ENCODE measurements at places on chromosomes 12 and 14.

- DNase-seq, result no peak
Measured at GRCh38 chr12:67504026-67504425, 144.5 kb upstream of the DYRK2 start.

DNA sequence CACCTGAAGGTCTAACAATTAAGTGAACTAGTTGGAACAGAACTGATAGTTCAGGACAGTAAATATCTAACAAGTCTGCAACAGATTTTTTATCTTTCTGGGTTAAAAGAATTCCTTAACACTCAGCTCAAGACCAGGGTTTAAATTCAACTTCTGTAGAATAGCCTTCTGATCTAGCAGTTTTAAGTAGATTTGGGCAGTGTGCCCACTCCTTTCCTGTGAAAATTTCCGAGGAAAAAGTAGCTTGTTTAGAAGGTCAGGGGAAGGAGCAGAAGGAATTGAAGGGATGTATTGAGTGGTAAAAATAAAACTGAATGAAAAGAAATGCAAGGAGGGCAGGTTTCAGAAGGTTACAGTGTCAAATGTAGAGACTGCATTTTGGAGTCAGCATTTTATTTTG, 45.8 kb downstream of the ATL1 start:
- DNase-seq, result no peak

DNA sequence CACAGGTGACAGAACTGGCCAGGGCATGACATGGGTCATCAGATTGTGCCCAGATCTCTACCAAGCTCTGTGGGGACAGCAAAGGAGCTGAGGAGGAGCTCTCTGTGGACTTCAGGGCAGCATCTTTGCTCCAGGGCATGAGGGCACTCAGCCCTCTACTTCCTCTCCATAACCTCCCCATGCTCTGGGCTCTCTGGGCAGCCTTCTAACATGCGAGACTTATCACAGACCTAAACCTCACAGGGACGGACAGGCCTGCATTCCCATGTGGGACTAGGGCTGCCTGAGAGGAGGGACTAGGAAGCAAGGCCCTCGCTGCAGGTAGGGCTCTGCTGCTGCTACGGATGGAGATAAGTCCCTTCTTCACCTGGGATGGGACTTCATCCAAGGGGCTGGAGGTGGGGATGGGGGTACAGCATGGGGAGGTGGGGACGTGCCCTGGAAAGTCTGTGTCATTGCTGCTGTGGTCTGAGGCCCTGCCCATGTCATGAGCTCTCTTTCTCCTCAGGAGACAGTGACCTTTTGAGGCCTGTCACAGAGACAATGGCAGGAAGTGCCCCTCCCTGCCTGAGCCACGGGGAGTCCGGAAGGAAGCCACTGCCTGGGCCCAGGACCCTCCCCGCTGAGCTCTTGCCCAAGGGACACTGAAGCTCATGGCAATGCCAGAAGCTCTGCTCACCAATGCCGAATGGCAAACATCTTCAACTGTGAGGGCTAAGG, 44.1 kb downstream of the PITPNM2 start:
- DNase-seq, result no peak

DNA sequence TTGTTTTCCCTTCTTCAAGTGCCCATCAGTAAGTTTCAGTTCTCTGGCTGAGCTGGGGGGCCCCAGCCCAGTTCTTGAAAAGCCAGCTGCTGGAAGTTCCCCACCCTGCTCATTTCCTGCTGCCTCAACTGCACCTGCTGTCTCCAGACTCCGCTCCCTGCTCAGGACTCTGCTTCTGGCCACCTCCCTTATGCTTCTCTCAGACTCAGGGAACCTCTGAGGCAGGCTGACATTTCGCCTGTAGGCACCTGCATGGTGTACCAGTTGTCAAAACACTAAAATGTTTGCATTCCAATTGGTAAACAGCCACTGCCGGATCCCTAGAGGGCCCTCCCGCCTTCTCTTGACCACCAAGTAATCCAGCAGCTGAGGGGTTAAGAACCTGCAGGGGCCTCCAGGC, 136.5 kb upstream of the VRK1 start:
- DNase-seq, result no peak

DNA sequence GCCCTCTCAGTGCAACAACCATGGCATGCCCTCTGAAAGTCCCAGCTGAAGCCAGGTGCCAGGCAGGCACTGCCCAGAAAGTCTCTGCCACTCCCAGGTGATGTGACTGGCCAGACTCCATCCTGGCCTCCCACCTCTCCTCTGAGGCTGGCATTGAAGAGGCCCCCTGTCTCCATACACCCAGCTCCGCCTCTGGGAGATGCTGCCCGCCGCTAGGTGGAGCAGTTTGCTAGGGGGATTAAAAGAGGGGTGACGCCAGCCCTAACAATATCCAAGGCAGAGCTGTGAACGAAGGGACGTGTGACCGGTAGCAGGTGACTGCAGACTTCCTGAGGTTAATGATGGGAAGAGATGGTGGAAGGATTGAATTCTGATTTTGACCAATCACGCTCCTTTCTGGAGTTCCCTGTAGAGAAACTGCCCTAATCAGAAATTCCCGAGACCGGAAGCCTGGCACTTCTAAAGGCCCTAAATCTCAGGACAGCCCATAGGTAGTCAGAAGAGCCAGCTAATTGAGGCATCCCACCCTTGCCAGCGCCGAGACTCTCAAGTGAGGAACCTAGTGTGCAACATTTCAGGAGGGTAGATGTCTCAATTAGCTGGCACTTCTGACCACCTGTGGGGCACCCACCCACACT, 8.3 kb upstream of the PLEK2 start:
- no peak for DNase-seq

- no peak for DNase-seq
Measured at GRCh38 chr12:122614839-122615238, 87.8 kb downstream of the KNTC1 start.

GRCh38 chr12:131218026-131218922, 264.6 kb downstream of the ADGRD1 start:
- DNase-seq, result no peak

DNA sequence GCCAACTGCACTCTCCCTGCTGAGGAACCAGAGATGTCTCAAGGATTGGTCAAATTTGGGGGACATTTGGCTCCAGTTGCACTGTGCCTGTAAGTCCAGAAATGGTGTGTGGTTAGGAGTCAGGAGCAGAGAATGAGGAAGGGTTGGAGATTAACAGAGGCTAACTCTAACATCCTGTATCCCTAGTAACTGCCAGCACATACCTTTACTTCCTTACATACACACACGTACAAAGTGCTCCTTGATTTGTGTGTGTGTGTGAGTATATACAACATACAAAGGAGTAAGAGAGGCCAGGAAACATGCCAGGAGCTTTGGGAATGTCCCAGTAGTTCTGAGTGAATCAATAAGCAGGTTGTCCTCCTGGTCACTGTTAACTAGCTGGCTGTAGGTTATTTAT, 39.8 kb upstream of the NRXN3 start:
- DNase-seq, result no peak

GRCh38 chr14:83842547-83842946, 1687.4 kb upstream of the FLRT2 start:
- no peak for DNase-seq

DNA sequence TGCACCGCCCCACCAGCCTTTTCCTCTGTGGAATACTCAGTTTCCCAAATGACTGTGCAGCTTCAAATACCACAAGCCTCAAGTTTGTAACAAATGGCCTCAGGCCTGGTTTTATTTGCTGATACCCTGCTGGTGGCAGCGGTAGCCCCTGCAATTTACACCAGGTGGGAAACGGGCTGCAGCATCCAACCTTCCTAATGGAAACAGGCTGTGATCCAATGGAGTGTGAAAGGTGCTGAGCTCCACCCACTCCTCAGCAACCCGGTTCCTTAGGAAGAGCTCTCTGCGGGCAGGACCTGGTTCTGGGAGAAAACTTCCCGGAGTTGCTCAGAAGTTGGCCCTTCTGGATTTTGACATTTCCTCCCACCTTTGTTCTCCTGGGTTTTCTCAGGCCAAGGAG, 41.7 kb upstream of the LTA4H start:
- DNase-seq, result no peak

- DNase-seq, result peak; percentile 54
Measured at GRCh38 chr12:26938701-26939062, 412 bp downstream of the FGFR1OP2 start.

DNA sequence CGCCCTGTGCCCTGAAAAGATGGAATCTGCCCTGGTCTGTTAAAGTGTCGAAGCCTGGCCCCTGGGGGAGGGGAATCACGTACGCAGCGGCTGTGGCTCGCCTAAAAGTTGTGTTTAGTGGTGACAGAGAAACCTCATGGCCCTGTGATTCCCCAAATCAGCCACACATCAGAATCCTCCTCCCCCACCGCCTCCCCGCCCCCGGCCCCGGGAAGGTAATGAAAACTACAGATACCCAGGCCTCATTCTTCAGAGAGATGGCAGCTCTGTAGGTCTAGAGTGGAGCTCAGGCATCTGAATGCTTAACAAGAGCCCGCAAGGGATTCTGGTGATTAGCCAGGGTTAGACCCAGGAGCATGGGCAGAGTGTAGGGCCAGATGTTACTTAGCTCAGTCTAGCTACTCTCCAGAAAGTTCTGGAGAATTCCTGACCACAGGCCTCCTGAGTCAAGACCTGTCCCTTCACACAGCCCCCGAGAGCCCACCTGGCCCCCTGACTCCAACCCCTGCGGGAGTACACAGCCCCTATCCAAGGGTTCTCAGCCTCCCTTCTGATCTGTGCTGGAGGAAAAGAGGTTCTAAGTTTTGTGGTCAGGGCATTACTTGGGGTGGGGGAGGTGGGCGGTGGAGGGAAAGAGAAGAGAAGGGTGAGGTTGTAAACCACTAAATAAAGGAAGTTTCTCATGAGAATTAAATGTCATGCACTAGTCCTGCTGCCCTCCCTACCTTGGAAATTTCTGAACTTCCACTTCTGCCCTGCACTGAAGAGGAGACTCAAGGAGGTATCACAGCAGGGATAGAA, 114.8 kb downstream of the PLXNC1 start:
- DNase-seq, result peak; percentile 48

DNA sequence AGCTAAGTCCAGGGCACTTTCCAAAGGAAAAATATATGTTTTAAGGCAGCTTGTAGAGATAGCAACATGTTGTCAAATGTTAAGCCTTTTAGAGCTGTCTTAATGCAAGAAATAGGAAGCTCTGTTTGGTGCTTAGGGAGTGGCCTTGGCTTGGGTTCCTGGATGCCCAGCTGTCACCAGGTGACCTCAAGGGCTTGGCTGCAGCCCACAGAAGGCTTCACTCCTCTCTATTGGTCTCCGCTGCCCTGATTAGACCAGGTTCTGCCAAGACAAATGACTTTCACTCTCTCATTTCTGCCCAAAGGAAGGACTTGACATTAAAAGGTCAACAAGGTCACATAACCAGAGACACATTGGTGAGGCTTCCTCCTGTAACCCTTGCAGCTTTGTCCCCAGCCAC, 76.8 kb downstream of the WSCD2 start:
- no peak for DNase-seq

DNA sequence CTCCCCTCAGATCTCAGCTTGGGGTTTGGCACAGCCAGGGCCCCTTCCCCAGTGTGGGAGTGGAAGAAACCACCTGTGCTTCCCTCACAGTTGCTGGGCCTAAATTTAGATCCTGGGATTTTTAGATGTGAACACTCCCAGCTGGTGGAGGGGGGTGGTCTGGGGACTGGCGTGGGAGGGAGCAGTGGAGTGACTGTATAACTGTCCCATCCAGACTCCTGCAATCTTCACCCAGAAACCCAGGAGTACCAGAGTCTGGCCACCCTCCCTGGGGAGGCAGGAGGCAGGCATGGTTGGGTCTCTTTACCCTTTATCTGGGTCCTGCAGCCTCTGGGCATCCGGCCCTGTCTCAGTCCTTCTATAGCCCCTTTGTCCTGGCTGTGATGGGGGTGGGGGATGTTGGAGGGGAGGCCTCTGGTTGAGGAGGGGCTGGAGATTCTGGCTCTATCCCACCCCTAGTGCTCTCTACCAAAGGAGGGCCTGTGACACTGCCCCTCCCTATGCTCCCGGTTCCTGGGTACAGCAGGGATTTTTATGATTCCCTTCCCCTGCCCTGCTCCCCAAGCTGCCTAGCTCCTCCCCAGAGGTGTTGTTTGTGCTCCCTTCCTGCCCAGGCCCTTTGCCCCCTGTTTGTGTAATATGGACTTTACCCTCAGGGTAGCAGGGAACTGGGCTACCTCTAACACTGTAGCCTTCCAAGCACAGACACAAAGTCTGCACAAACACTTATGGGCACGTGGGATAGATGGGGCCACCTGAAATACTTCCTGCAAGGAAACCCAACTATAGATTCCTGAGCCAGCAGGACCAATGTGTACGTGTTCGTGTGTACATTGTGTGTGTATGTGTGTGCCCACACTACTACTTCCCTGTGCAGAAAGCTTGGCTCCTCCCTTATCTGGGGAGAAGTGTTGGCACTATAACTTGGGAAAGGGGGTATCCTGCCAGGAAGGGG, 1.7 kb downstream of the ERBB3 start:
- DNase-seq, result no peak

DNA sequence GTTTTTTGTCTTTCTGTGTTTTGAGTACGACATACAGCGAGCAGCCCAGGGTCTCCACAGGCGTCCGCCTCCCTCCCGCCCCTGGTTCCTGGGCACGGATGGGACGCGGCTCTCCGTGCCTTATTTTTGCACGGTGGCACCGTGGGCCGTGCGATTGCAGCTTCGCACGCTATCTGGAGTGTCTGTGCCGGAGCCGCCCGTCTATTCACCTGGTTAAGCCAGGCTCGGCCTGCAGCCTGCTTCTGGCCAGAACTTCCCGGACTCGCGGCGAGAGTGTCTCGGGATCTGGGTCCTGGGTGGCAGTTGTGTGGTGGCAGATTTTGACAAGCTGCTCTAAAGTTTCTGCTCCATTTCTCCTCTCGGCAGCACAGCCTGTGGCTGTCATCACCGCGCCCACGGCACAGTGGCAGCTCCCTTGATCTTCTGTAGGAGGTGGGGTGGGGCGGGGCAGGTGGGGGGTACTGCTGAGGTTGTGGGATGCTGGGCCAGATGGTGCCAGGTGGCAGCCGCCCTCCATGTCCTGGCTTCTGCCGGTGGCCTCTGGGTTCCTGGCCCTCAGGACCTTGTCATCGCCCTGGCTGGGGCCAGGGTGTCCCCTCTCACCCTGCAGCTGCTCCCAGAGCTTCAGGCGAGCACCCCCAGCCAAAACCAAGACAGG, 2.9 kb downstream of the MMP17 start:
- DNase-seq, result peak; percentile 17

DNA sequence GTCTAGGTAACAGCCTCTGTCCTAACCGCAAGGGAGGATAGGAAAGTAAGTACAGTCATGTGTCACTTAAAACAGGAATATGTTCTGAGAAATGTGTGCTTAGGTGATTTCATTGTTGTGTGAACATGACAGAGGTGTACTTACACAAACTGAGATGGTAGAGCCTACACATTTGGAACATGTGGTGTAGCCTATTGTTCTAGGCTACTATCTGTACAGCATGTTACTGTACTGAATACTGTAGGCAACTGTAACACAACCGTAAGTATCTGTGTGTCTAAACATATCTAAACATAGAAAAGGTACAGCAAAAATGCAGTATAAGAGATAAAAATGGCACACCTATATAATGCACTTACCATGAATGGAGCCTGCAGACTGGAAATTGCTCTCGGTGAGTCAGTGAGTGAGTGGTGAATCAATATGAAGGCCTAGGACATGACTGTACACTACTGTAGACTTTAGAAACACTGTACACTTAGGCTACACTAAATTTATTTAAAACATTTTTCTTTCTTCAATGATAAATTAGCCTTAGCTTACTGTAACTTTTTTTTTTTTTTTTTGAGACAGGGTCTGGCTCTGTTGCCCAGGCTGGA, 13.2 kb upstream of the MDM2 start:
- no peak for DNase-seq

GRCh38 chr12:126547905-126548304, 1482.7 kb downstream of the AACS start:
- no peak for DNase-seq

GRCh38 chr14:105329411-105330150, 15.0 kb downstream of the PACS2 start:
- DNase-seq, result no peak

GRCh38 chr12:18239526-18239925, 21.8 kb upstream of the PIK3C2G start:
- no peak for DNase-seq

- DNase-seq, result no peak
Measured at GRCh38 chr12:24172031-24172772, 222.7 kb upstream of the SOX5 start.

Data from stimulated activated naive CD4-positive, alpha-beta T cell (primary cell).